ENCODE measurements at places on chromosomes 5 and 9.
A peak's percentile ranks its signal among the peaks of the same experiment; 100 is the strongest.

GRCh38 chr5:17277907-17278306, 60.5 kb downstream of the BASP1 start:
- no peak for DNase-seq

DNA sequence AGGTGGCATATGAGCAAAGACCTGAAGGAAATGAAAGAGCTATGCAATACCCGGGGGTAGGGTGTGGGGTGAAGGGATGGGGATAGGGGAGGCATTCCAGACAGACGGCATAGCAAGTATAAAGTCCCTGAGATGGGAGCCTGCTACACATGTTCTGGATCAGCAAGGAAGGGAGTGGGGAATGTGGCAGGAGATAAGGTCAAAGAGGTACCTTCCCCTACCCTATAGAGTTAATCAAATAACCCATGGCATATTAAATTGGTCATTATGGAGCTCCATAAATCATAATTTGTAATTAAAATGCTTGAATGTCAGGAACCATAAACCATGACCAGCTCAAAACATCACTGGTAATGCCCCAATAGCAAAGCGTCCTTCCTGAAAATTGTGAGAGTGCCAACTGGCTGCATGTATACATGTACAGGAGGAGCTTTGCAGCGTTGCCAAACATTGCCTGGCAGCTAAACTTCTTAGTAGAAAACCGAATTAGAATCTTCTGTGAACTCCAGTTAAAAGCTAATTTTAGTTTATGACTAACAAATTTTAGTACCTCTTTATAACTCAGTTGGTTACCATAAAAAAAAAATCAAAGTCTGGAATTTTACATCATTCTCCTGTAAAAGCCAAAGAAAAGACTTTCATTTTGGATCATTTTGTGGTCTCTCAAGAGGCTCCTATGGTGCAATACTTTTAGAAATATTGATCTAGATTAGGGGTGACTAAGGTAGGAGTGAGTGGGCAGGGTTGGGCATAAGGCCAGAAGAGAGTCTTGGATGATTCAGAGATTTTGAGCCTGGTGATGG, 4.7 kb downstream of the DNAI1 start:
- DNase-seq = peak; percentile 37

DNA sequence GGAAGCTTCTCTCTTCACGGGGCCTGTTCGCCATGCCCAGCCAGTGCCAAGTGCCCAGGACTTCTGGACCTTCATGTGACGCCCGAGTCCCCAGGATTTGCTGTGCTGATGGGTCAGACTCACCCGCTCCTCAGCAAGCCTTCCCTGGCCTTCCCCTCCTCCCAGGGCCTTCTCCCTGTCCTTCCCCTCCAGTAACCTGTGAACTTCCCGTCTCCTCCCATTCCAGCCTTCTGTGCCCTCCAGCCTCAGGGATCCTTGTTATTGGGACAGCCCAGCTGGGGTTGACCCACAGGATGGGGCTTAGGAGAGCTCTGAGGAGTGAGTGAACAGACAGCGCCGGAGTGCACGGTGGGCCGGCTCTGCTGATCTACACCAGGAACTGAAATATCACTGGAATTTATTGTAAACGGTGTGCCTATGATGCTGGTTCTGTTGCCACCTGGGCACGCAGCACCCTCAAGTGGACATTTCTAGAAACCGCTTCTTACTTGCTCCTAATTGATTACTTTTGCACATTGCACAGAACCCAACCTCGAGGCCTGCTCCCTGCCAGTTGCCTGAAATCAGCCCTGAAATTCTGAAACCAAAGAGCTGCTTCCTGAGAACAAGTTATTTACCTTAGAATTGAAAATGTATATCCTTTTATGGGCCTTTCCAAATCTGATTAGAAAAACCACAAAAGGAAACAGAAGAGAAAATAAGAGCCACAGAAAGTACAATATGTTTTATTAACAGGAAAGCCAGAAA, 1.5 kb downstream of the SPAAR start:
- DNase-seq = peak; percentile 66

DNA sequence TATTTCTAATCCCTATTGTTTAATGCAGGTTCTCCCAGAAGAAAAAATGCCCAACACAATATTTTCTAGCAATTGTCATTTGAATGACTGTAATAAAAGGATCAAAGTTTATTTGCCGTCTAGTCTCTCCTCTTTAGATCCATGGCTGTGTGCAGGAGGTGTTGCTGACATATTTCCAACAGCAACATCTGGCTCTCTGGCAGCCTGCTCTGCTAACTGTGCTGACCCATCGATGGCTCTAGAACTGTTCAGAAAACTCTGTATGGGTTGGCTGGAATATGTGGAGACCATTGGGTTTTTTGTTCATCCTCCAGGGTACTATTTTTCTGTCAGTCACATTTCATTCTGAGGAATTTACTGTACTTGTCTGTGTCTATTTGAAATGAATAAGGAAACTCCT, 202.0 kb upstream of the SLC27A6 start:
- DNase-seq = no peak

- DNase-seq = no peak
Measured at GRCh38 chr5:4674166-4674565, 466.0 kb upstream of the ADAMTS16 start.

DNA sequence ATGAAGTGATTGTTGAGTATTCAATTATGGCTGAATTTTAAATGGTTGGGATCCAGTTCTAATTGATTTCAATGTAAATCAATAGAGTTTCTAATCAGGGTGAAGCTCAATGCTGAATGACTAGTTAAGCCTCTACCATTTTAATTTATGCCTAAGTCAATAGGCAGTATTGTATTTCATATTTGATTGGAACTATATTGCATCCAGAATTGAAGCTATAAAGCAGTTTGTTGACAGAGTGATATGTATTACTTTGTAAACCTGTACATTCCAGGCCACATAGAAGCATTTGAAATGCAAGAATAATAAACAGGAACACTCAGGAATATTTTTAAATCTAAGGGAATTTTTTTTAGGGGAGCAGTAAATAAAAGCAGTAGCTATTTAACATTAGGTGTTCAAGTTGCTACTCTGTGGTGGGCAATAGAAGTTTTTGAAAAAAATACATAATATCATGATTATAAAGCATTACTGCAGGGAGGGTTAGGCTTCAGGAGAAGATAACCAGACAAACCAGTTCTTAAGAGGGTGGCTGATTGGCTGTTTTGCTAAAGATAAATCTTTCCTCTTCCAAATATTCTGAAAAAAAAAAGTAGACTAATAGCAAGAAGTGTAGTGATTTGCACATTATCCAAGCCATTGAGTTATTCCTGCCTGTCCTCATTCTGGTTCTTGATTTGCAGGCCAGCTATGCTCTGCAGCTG, 492.0 kb upstream of the MEF2C start:
- no peak for DNase-seq

- DNase-seq = no peak
Measured at GRCh38 chr9:126635661-126636439, 22.1 kb downstream of the LMX1B start.

DNA sequence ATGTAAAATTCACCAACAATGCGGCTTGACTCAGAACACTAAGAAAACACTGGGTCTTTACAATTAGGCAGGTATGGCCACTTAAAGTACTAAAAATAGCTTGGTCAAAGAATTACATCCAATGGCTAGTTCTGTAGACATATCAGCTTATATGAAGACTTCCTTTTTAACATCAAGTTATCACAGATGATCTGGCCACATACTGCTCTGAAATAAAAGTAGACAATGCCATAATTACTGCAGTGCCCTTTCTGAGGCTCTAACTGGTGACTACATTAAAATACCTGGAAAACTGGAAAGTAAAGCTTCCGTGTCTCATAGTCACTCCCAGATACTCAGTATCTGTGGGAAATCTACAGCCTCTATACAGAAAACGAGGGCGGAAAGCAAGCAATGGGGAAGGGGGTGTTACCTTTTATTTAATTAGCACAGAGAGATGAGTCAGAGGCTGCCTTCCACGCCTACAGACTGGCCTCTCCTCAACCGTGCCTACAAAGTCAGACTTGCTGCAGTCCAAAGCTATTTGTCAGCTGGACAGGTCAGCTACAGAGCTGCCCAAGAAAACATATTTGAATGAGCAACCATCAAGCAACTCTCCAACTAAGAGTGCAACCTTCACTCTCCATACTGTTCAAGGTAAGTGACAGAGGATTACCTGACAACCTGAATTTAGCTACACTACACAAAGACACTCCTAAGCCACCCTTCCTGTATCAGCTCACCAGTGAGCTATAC, 8.7 kb downstream of the SERINC5 start:
- peak; percentile 83 for DNase-seq

DNA sequence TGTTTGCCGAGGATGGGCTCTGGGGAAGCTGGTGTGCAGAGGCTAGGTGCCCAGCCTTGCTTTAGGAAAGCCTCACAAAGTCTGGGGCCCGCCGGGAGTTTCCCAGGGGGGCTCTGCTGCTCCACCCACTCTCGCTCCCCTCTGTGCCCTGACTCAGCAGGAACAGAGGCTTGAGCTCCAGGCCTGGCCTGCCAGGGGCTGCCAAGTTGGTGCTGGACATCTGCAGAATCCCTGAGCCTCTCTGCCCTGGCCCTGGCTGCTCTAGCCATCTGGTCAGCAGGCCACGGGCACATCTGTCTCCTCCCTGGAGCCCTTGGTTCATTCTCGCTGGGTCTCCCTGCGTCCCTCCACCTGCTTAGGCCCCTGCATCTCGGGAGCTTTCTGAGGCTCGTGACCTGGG, 647 bp upstream of the ADAMTSL2 start:
- no peak for DNase-seq

GRCh38 chr5:12230659-12231058, 326.4 kb upstream of the CTNND2 start:
- DNase-seq = no peak

DNA sequence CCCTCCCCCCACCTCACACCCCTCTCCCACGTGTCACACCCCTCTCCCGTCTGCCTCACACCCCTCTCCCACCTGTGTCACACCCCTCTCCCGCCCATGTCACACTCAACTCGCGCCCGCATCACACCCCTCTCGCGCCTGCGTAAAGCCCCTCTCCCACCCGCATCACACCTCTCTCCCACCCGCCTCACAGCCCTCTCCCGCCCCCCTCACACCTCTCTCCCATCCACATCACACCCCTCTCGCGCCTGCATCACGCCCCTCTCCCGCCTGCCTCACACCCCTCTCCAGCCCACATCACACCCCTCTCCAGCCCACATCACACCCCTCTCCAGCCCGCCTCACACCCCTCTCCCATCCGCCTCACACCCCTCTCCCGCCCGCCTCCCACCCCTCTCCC, 173.5 kb upstream of the FOXD4L5 start:
- no peak for DNase-seq

GRCh38 chr5:154112255-154112654, 73.5 kb downstream of the MFAP3 start:
- DNase-seq = no peak

DNA sequence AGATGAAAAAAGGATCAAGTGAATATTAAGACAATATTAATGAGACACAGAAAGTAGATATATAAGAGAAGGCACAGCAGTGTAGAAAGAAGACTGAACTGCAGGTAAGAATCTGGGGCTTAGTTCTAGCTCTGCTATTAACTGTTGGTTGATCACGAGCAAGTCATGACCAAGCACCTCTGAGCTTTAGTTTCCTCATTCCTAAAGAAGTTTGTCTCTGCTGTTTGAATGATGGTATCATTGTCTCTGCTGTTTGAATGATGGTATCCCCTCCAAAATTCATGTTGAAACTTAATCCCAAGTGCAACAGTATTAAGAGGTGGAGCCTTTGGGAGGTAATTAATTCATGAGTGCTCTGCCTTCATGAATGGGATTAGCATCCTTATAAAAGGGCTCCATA, 2.5 kb upstream of the NME5 start:
- DNase-seq = no peak

DNA sequence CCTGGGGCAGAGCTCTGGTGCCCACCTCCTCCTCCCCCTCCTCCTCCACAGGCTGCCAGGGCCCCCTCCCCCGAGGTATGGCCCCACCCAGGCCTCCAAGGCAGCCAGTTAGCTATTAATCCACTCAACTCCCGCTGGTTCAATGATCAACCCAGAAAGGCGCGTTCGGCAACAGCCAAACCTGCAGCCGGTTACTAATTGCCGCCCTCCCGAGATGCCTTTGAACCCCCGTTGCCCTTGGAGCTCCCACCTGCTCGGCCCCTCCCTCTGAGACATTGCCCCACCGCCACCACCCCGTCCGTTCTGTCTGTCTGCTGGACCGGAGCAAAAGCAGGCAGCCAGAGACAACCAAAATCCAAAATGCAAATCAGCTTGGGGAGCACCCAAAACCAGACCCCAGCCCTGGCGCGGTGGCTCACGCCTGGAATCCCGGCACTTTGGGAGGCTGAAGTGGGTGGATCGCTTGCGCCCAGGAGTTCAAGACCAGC, 25.8 kb downstream of the NOTCH1 start:
- DNase-seq = no peak

GRCh38 chr9:110842986-110843385, 174.4 kb downstream of the MUSK start:
- no peak for DNase-seq

GRCh38 chr5:111514087-111514486, 1.8 kb upstream of the STARD4 start:
- DNase-seq = no peak

- no peak for DNase-seq
Measured at GRCh38 chr9:129665814-129666520, 520 bp downstream of the PRRX2 start.

DNA sequence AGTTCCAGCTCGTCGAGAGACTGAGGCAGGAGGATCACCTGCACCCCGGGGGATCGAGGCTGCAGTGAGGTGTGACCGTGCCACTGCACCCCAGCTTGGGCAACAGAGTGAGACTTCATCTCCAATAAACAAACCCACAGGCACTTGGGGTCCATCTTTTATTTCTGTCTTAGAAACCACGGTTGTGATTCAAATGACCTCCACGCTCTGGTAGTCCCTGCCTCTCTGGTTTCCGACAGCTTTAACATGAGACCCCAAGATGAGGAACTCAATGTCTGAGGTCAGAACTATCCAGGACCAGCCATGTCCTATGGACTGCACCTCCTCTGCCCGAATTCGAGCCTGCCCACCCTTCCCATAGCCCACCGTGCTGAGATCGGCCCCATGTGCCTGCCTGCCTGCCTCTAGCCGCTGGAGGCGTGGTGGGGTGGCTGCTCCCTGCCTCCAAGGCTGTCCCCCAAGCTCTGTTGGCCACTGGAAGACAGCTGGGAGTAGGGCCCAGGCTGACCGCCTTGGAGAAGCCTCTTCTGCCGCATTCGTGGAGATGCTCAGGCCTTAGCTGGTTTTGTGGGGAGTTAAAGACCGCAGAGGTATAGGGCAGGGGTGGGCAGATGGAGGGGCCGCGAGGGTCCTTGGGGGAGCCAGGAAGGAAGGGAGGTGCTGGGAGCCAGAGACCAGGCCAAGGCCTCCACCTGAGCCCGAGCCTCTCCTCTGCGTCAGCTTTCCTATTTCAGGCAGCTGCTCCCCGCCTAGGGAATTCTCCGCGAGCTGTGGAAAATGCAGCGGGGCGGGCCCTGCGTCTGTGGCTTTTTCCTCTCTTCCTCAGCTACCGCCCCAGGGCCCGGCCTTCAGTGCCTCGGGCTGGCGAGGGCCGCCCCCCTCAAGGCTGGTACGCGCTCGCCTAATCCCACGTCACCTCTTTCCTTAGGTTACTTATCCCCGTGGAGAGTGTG, 6.9 kb upstream of the WDR5 start:
- no peak for DNase-seq

DNA sequence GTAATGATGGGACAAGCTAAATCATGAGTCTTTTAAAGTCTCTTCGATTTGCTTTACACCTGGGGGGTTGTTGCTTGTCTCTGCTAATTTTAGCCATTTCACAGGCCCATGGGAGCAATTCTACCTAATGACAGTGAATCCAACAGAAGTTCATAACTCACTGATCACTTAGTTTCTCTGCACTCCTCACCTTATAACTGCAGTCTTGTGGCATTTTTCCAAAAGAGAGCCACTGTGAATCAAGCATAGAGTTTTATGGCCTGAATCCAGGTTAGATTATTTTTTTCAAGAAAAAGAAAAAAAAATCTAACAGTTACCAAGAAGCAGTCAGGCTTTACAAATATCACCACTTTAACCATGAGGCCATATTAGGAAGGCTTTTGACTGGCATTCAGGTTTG, 1.5 kb upstream of the IL7R start:
- no peak for DNase-seq
